Placental pericyte (primary cell): ENCODE measurements at places on chromosomes 16 and 17. TPM values are rescaled to one million over a fixed set of nuclear protein-coding genes. Genes with fewer than 3 reads are reported as not detected.

METTL16 gene
- 6.6 and 18.3 TPM in 2 replicates for total RNA-seq

TMEM238L gene
- not detected in 2 replicates for total RNA-seq

ADORA2B gene
- 31.1 and 156 TPM in 2 replicates for total RNA-seq

CSH2 gene
- 0.14 TPM in 1 of 2 replicates, not detected in the other for total RNA-seq

CD300LB gene
- total RNA-seq = not detected in 2 replicates

CACNG3 gene
- total RNA-seq = not detected in 2 replicates

SLC6A2 gene
- total RNA-seq = 0.43 TPM in 1 of 2 replicates, not detected in the other

ZC3H7A gene
- 34.6 and 58.9 TPM in 2 replicates for total RNA-seq

SOX15 gene
- 0.22 and 0.57 TPM in 2 replicates for total RNA-seq

SLC13A5 gene
- total RNA-seq = under 0.01 TPM in 1 of 2 replicates, not detected in the other

ITPRIPL2 gene
- 31.7 and 139 TPM in 2 replicates for total RNA-seq

CANT1 gene
- total RNA-seq = 105 and 137 TPM in 2 replicates

SHCBP1 gene
- 0.66 and 42.1 TPM in 2 replicates for total RNA-seq

CACNG1 gene
- not detected in 2 replicates for total RNA-seq
